ENCODE measurements at places on chromosomes 3 and 15.

GRCh38 chr15:66959875-66960274 is 105.5 kb upstream of the SMAD3 start:
- no peak for DNase-seq

- peak; percentile 31 for DNase-seq
These were observed 225 bp downstream of the RHOA start for GRCh38 chr3:49411535-49411967.

GRCh38 chr3:197028728-197029510 is 698 bp downstream of the MELTF start:
- no peak for DNase-seq

DNA sequence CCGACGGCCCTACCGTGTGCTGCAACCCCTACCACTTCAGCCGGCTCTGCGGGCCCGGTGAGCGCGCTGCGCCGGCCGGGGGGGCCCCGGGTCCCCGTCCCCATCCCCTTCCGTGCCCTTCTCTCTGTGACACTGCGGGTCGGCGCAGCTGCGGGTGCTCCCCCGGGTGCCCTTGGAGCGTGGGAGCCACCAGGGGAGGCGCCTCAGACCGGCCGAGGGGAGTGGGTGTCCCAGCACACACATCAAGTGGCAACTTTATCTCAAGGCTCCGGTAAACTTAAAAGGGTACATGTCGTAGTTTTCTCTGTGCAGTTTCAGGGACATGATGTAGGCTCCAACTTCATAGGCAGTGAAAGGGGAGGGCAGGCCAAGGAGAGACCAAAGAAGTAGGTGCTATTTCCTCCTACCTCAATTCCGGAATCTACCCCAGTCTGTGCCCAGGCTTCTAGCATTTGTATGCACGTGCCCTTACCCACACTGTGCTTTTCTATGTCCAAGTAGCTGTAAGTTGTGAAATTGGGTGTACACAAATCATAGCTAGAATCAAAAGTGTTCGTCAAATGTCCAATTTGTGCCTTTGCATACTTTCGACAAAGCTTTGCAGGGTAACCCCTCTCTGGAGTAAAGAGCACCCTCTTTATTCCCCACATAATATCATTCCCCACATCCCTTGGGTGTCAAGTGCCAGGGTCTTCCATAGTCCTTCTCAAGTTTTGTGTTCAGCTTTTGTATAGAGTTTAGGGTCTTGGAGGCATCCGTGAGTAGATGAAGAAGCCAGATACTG is 2.2 kb downstream of the SMAD6 start:
- no peak for DNase-seq

DNA sequence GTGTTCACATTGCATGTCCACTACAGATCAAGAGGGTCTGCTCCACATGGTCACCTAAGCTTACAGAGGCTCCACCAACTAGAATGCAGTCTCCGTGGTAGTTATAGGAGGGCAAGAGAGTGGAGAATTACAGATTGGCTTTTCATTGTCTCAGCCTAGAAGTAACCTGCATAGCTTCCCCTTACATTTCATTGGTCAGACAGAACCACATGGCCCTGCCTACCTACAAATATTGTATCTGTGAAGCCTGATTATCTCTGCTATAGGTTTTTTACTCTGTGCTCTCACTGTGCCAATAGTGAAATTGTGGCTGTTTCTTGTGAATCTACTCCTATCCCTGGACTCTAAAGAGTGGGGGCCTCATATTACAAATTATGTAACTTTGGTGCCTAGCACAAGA is 2.5 kb upstream of the TLNRD1 start:
- no peak for DNase-seq

DNA sequence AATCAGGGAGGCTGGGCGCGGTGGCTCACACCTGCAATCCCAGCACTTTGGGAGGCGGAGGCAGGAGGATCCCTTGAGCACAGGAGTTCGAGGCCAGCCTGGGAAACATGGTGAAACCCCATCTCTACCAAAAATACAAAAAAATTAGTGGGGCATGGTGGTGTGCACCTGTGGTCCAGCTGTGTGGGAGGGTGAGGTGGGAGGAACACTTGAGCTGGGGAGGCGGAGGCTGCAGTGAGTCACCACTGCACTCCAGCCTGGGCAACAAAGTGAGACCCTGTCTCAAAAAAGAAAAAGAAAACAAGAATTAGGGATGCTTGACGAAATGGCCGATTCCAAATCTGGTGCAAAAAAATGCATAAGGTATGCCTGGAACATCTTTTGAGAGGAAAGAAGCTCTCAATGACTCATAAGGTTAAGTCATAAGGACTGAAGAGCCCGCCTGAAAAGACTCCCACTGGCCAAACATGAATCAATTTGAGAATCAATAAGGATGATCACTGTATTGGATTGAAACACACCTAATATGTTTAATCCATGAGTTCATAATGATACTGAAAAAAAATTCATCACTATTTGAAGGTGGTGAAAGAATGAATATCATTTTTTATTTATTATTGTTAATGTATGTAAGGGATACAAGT is 27.7 kb downstream of the BLM start:
- no peak for DNase-seq

GRCh38 chr15:67786646-67787045 is 38.7 kb upstream of the SKOR1 start:
- no peak for DNase-seq
